Endothelial cell (in vitro differentiated cells): ENCODE measurements at places on chromosomes 2 and 18. TPM values are rescaled to one million over a fixed set of nuclear protein-coding genes. Genes with fewer than 3 reads are reported as not detected.
A peak's percentile ranks its signal among the peaks of the same experiment; 100 is the strongest.

OR6B2 gene
- 0.23 TPM for total RNA-seq

NAT8 gene
- total RNA-seq: not detected

GPR55 gene
- total RNA-seq: 0.28 TPM

SLC19A3 gene
- 0.62 TPM for total RNA-seq

HOXD3 gene
- 4.1 TPM for total RNA-seq

PGAP1 gene
- total RNA-seq: 32.9 TPM

MTCL1 gene
- total RNA-seq: 3.8 TPM

CHRNA1 gene
- total RNA-seq: 0.41 TPM

NOSTRIN gene
- not detected for total RNA-seq

ASB1 gene
- 8.5 TPM for total RNA-seq

SPP2 gene
- not detected for total RNA-seq

EMILIN1 gene
- 2.1 TPM for total RNA-seq

DNA sequence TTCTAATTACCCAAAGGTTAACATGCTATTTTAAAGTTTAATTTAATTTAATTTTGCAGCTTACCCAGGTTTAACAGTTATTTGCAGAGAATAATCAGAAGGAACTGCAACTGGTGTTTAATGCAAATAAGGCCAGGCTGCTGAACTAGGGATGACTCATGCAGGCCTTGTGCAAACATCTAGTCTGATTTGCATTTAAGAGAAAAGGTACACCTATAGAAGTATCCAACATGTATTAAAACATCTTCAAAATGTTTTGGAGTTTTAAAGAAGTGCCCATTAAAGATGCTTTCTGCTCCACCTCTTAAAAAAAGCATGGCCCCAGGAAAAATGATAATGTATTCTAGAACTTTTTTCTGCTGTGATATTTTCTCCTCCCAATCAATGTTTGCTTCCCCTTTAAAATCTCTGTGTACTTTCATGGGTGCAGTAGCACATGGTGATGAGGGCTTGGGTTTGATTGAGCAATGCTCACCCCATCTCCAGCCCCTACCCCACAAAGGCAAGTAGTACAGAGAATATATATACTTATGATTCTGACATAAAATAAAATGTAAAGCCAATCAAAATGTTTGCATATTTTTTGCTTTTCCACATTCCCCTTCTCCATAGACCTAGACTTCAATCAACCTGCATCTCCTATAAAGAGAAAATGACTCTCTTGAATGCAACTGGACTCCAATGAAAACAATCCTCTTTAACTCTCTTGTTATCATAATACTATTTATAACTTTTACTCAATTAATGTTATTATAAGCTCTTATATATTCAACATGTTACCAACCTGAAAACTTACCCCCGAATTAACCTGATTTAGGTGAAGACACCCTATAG, 54.1 kb downstream of the ATP8B1 start:
- DNase-seq: no peak

GRCh38 chr18:58148954-58149471, 105.0 kb downstream of the NEDD4L start:
- no peak for DNase-seq

- DNase-seq: no peak
These were observed 52.7 kb upstream of the PELI1 start for GRCh38 chr2:64196963-64197362.

- DNase-seq: no peak
These were observed 235.4 kb upstream of the SLC14A2 start for GRCh38 chr18:45379903-45380302.

GRCh38 chr2:151852260-151853069, 24.2 kb upstream of the ARL5A start:
- DNase-seq: no peak

DNA sequence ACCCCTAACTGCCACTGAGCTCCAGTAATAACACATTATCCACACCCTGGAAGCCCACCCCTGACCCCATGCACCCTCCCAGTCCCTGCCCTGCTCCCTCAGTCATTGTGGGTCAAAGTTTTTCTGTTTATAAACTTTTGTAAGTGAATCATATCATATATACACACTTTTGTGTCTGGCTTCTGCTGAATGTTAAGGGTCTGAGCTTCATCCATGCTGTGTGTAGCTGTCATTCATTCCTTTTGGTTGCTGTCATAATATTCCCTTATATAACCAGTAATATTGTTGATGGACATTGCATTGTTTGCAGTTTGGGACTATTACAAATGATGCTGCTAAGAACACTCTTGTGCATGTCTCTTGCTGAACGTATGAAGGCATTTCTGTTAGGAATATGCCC, 14.5 kb downstream of the CNNM4 start:
- no peak for DNase-seq

DNA sequence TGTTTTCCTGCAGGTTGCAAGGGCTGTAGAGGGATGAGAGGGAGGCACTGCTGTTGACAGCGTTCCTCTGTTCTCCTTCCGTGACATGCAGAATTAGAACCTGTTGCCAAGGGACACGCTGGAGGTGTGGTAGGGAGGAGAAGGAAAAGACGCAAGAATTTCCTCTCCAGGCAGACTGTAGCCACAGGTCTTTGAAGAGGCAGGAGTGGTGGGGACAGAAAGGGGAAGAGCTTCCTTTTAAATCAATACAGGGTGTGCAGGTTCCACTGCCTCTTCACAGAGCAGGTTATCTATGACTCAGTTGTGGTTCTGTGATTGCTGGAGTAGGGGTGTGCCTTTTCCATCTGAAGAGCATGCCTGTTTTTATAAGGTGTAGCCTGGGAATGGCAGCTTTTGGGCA, 133.0 kb downstream of the WDSUB1 start:
- no peak for DNase-seq

DNA sequence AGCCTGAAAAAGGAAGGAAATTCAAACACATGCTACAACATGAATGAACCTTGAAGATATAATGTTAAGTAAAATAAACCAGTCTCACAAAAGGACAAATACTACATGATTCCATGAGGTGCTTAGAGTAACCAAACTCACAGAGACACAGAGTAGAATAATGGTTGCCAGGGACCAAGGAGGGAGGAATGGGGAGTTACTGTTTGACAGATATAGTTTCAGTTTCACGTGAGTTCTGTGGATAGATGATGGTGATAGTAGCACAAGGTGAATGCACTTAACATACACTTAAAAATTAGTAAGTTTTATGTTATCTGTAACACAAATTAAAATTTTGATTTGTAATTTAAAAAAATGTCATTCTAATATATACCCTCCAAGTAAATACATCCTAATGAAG, 106.9 kb upstream of the ACVR1C start:
- DNase-seq: no peak

- no peak for DNase-seq
These were observed 42.8 kb downstream of the ITSN2 start for GRCh38 chr2:24317491-24317920.

DNA sequence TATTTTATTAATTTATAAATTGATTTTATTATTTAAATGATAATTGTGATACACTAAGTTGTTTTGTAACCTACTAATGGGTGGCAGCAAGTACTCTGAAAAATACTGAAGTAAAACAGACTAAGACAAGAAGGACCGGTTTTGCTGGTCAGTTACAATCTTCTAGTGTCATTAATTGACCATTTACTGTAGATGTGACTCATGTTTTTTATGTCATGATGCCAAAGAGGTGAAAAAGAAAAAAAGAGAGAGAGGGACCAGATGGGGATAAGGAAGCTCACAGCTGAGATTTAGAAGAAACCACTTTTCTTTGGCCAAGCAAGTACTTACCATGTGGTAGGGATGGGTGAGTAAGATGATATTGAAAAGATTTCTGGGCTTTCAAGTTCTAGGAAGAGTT, 955.8 kb upstream of the LRRTM1 start:
- DNase-seq: no peak

- no peak for DNase-seq
These were observed 103.0 kb upstream of the SNTG2 start for GRCh38 chr2:847669-848068.

DNA sequence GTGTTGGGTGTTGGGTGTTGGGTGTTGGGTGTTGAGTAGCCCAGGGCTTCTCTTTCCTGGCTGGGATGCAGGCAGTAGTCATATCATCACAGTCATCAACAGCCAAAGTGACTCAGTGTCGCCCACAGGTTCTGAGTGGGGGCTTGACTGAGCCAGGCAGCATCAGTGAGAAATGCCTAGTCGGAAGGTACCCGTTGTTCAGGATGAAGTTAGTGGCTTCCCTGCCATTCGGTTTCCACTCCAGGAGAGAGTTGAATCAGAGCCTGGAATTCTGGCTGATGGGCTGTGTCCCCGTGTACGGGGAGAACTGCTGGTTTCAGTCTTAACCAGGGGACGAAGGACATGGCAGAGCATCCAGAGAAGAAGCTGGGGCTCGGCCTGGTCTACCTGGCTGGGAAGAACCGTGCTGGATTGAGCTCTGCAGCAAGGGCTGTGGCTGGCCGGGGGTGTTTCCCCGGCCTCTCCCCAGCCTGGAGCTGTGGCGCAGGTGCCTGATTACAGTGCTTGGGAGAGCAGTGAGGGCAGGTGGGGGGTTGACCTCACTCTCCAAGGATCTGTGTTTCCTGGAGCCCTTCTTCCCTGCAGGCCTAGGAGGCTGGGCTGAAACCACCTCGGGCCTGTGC, 49.4 kb downstream of the AGAP1 start:
- DNase-seq: no peak

GRCh38 chr2:15127876-15128275, 433.3 kb downstream of the NBAS start:
- no peak for DNase-seq

DNA sequence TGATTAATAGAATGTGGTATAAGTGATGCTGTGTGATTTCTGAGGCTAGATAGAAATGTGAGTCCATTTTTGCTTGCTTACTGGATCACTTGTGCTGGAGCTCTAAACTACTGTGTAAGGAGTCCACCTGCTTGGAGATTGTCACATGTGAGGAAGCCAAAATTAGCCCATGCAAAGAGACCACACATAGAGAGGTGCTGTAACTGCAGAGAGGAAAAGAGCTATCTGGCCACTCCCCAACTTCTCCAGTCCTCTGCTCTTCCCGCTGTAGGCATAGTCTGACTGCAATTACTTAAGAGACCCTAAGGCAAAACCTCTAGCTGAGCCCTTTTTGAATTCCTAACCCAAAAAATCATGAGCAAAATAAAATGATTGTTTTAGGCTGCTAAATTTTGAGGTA, 120.6 kb upstream of the FBXO11 start:
- DNase-seq: no peak

- DNase-seq: no peak
These were observed 36.5 kb downstream of the PPM1B start for GRCh38 chr2:44205169-44205568.

DNA sequence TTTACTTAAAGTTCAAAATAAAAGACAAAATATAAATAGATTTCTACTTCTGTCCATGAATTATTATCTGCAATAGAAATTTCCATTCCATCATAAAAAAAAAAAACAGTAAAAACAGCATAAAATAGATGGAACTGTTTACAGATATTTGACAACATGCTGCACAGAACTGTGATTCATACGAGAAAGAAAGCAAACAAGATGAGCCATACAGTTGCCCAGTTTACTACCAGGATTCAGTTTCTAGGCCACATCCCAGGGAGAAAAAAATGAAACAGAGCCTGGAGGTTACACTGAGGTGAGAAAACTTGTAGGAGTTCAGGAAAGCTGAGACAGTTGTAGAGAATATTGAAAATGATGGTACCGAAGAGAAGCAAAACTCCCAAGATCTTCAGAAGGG, 1426.9 kb upstream of the ACVR2A start:
- DNase-seq: no peak

DNA sequence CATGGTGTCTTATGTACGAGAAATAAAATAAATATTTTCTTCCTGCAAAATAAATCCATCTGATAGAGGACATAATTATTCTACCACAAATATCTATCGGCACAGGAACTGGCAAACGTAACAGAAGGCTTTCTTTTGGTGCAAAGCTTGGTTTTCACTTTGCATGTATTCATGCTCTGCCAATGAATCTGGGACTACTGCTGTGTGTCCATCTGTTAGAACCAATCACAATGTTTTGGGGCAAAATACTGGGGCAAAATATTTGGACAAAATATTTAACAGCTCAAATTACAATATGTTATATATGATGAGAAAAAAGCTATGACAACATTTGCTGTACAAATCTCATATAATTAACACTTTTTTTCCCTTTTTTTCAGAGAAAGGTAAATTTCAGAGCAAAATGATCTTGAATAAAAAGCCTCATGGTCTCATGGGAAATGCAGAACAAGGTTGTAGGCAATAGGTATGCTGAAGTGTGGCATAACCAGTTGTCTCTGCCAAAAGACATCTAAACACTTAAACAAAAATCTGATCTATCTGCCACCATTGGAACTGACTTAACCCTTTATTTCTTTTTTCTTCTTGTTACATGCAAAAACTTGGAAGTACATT, 923.2 kb downstream of the CPS1 start:
- no peak for DNase-seq

DNA sequence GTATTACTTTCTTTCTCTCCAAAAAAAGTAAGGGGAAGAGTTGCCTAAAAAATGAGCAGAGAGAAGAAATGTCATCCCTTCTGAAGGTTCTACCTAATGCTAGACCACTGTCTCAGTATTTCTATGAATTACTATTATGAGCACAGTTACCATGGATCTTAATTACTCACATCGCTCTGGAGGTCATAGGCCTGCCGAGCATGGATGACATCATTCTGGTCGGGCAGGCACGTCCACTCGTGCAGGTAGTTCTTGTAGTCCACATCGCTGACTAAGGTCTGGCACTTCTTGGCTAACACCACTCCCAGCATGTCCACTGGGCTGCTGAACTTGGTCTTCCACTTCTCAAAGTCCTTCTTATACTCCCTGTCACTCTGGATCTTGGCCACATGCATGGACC, 106.9 kb downstream of the NEB start:
- no peak for DNase-seq

- DNase-seq: no peak
These were observed 3.1 kb upstream of the PRKAG3 start for GRCh38 chr2:218834685-218835084.

DNA sequence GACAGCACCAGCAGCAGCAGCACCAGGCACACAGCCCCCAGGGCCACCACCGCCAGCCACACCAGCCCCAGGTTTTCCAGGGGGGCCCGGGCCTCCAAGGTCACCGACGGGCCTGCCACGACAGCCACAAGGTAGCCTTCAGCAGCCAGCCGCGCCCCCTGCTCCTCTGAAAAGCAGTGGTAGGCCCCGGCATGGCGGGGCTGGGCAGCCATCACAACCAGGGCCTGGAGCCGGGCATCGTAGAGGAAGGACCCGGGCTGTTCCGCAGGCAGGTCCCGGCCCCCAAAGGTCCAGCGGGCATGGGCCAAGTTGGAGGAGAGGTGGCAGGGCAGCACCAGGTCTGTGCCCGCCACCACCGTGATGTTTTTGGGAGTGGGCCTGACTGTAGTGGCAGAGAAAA, 3.3 kb upstream of the ANKRD39 start:
- no peak for DNase-seq

- DNase-seq: peak; percentile 57
These were observed 23.1 kb upstream of the DSG3 start for GRCh38 chr18:31424383-31424988.
